Neural progenitor cell (in vitro differentiated cells): ENCODE measurements at places on chromosomes 4 and X. TPM values are rescaled to one million over a fixed set of nuclear protein-coding genes. Genes with fewer than 3 reads are reported as not detected.

- DNase-seq, result peak; percentile 89
Measured at GRCh38 chr4:38663801-38664705, at the start of gene KLF3. KLF3 (plus strand) TSS chr4:38664199; CDS start chr4:38680626, 16,427 bp downstream.

- DNase-seq, result no peak
Measured at GRCh38 chr4:76606645-76607265, 171.7 kb downstream of the SHROOM3 start.

- DNase-seq, result no peak
Measured at GRCh38 chrX:130267956-130268448, 697 bp downstream of the ZNF280C start.

DNA sequence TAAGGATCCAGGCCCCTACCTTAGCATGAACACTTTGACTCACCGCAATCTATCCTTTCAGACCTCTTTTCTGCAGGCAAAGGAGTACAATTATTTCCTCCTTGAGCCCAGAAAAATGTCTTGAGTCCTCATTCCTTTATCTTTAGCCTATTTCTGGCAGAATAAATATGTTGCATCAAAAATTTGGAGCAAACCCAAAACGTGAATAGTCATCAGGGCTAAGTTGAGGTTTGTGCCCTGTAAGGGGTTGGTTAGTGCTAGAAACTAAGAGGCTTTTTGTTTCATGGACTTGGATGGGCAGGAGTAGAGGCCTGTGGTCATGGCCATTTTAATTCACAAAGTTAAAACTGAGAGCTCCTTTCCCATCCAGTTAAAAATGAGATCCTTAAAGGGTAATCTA, 460.3 kb downstream of the GBA3 start:
- DNase-seq, result no peak

GRCh38 chr4:59374416-59374815, 1825.7 kb upstream of the ADGRL3 start:
- DNase-seq, result no peak

DNA sequence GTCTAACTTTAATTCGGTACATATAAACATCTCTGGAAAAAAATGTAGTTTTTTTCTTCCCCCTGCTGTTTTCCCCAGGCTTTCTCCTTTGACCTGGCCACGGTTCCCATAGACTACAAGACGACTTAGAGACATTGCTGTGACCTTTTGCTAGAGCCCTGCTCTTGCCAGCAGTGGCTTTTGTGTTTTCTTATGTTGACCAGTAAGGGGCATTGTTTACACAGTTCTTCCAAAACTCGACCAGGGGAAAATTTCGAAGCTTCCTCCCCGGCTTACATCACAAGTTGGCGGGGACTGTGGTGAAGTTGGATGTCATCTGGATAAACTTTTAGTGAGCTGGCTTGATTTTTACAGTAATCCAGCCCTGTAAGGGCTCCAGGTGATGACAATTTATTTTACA, 9.3 kb downstream of the CCDC160 start:
- peak; percentile 49 for DNase-seq

GRCh38 chr4:25076625-25077398, 46.1 kb upstream of the LGI2 start:
- DNase-seq, result no peak

DNA sequence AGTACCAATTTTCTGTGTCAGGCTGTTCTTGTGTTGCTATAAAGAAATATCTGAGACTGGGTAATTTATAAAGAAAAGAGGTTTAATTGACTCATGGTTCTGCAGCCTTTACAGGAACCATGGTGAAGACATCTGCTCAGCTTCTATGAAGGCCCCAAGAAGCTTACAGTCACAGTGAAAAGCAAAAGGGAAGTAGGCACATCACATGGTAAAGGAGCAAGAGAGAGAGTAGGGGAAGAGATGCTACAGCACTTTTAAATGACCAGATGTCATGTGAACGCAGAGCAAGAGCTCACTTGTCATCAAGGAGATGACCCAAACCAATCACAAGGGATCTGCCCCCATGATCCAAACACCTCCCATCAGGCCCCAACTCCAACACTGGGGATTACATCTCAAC, 174.3 kb downstream of the ATP10D start:
- DNase-seq, result no peak

- no peak for DNase-seq
Measured at GRCh38 chr4:7829652-7830580, 109.7 kb downstream of the AFAP1 start.

DNA sequence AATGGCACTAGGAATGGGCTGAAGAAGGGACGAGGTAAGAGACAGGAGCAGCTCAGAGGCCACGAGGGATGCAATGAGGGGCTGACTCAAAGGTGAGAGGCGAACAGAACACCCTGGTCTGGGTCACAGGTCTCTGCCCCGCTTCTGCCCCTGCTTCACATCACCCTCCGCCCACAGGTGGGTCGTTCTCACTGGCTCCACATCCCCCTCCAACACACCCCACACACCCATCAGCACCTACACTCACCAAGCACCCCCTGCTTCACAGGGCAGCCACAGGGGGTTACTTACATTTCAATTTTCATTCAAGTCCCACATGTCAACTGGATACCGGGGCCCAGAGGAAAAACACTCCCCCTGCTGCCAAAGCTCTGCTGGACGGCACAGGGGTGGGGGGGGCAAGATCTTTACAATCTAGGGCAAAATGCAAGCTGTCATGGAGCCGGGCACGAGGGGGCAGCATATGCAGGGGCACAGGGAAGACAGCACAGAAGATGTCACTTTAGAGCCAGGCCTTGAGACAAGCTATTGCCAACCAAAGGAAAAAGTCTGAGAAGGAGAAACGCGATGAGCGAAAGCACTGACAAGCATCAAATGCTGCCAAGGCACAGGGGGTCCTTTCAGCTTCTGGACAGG, 94.0 kb downstream of the AFAP1 start:
- DNase-seq, result peak; percentile 55

DNA sequence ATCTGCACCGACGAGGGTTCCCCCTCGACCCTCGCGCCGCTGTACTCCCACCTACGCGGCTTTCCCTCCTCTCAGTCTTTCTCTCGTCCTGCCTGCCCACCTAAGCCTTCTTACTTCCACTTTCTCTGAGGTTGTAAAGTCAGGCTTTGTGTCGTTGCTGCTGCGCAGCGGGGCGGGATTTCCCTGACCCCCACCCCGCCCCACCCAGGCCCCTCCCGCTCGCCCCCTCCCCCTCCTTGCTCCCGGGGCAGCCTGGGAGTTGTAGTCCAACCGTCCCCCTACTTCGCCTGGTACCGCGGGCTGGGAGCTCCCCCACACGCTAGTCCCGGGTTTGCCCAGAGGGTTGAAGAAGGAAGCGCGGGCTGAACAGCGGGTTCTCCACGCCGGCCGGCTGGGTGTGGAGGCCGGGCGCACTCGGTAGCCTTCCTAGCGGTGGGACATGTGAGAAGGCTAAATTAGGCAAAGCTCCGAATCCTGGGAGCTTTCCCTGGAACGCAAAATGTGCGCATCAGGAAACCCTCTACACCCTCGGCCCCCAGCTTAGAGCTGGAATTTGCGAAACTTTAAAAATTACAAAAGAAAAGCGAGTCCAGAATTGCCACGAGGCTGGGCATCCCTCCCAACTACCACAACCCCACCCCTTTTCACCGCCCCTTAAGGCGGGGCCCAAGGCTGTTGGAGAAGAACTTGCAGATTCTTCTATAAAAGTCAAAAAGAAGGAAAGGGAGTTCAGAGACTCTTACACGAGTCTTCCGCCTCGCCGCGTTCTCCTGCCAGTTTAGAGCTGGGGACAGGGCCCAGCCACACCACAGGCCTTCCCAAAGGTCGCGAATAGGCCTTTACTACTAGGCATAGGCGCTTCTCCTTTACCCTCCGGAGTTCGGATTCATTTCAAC, at the start of gene ATP11C:
TSS of gene ATP11C (minus strand) at position 153 of the 896 bp plus-strand sequence. CDS start 1,011 bp downstream, outside the sequence.
- DNase-seq, result peak; percentile 88

- DNase-seq, result peak; percentile 24
Measured at GRCh38 chrX:49761481-49761880, 65.7 kb upstream of the PAGE1 start.

DNA sequence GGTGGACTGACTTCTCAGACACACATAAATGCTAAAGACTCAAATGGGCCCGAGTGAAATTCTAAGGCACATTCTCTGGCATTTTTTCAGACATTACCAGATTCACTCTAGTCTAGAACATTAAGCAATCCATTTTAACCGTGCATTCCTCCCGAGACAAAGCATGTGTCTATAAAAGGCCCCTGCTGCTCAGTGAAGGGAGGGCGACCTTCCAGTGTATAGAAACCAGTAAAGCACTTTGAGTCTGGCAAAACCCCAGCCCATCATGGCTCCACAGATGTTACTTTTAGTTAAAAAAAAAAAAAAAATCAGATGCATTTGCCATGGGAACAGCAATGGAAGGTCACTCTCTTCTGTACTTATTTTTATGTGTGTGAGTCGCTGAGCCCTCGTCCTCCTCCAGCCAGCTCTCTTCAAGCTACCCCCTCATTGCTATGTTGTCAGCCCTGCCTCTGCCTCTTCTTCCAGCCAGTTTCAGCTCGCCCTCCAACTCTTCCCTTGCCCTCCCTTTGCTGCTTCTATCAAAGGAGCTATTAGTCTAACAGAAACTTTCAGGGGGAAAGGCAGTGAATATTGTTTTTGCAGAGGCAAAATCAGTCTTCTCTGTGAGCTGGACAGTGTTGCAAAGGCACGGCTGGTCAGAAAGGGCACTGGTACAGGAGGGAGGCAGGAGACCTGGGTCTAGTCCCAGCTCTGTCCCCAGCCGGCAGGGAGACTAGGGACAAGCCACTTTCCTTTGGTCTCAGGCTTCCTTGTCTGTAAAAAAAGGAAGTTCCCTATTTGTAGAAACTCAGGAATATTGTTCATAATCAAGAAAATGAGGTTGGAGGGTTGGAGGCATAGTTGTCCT, 644.2 kb downstream of the ZNF674 start:
- DNase-seq, result peak; percentile 43

DNA sequence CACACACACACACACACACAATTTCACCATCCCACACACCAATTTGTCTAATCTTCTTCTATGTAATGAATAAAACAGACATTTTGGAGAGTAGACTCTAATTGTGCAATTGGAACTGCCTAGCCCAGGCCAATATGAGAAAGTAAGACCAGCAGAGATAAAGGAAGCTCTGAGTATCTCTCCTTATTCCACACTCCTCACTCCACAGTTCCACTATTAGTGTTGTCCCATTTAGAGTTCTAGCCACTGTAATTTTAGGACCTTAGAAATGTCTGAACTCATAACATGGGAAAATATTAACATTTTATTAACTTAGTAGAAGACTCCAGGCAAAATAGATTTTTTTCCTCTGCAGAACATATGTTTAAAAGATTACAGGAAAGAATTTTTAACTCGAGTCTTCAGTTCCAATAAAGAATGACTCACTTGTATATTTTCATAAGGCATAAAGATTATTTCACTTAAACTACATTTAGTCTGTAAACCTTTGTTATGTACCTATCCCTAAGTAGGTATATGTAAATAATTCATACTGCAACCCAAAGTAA, 297.6 kb upstream of the INTU start:
- DNase-seq, result no peak

DNA sequence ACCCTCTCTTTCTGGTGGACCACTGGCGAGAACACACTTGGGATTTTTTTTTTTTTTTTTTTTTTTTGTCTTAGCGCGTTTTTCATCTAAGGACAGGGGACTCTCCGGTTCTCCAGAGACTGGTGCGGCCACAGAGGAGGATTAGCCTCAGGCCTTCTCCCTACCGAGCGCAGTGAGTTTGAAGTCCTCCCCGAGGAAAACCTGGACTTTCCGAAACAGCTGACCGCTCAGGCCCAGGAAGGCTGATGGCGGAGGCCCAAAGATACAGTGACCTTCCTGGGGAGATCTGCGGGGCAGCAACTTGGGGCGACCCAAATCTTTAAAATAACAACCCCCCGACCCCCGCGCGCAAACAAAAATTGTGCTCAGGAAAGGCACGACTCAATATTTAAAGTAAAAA, 9.2 kb downstream of the NKX3-2 start:
- DNase-seq, result peak; percentile 61

DNA sequence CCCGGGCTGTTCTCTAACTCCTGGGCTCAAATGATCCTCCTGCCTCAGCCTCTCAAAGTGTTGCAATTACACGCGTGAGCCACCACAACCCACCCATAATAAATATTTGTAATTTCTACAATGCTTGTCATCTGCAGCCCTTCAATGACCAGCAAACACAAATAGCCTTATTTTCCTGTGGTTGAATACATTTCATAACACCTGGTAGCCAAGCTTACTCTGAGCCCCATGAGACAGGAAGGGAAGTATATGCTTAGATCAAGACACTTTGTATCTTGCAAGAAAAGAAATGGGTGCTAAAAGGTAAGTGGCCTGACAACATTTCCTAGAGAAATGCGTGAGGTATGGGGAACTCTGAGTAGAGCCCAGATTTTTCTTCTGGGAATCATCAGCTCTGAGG, 56.9 kb upstream of the PDGFRA start:
- DNase-seq, result no peak

DNA sequence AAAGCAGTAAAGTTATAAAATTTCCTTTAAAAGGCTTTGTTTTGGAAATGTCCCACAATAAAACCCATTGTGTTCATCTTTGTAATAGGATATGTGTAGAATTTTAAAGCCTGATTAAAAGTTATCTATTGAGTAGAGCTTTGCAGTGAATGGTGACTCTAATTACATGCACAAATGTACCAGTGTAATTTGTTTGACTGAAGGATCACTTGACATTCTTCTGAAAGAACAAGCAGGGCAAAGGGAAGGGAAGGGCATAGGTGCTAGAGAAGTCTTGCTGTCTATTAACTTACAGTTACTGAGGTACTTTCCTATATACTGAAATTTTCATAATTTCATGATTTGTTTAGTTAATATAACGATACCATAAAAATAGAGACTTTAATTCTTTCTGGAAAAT, 70.8 kb downstream of the STIM2 start:
- no peak for DNase-seq

DNA sequence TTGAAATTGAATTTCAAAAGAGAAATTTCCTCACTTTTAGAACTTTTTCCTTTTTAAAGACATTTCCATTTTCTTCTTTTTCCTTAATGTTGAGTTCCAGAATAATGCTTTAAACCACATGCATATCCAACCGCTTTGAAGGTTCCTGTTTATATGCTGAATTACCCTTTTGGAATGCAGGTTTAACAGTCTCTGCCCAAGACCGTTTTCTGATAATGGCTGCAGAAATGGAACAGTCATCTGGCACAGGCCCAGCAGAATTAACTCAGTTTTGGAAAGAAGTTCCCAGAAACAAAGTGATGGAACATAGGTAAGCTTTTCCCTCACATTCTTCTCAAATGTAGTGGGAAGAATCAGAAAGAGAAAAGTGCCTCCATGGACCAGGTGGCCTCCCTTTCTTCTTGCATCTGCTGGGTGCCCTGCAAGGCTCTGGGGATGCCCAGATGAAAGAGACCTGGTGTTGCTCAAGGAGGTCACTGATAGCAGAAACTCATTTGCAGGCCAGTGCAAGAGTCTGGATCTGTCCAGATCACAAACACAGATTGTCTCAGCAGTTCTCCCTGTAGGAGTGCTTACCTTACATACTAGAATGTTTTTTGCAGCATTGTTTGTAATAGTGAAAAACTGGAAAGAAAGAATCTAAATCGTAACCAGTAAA, 42.9 kb downstream of the MOSPD2 start:
- DNase-seq, result no peak

DKK2 gene
- total RNA-seq, result 0.03 TPM in 1 of 2 replicates, not detected in the other

USP26 gene
- not detected in 2 replicates for total RNA-seq

MAPK10 gene
- 357 and 383 TPM in 2 replicates for total RNA-seq

STARD8 gene
- 0.82 and 2.3 TPM in 2 replicates for total RNA-seq

SYTL5 gene
- 0.87 and 1.7 TPM in 2 replicates for total RNA-seq

MID2 gene
- total RNA-seq, result 1.2 and 3.8 TPM in 2 replicates
